A549 treated with GW870086 at 1 μM for 4 hours (cell line): ENCODE measurements at places on chromosomes 5 and 9. TPM values are rescaled to one million over a fixed set of nuclear protein-coding genes. Genes with fewer than 3 reads are reported as not detected.

The IQGAP2 gene
- 1.7 to 2.1 TPM (median 2.1 TPM) in 5 replicates for total RNA-seq

The OBP2B gene
- not detected in 5 replicates for total RNA-seq

The GRIA1 gene
- total RNA-seq = not detected in 5 replicates

The SLC6A3 gene
- 0.15 to 0.53 TPM (median 0.30 TPM) in 5 replicates for total RNA-seq

The DNAH5 gene
- 0.88 to 1.8 TPM (median 1.5 TPM) in 5 replicates for total RNA-seq
